ENCODE measurements at places on chromosomes 3 and 15.

- no peak for DNase-seq
Observed at GRCh38 chr3:16944356-16944755, 59.6 kb downstream of the PLCL2 start.

DNA sequence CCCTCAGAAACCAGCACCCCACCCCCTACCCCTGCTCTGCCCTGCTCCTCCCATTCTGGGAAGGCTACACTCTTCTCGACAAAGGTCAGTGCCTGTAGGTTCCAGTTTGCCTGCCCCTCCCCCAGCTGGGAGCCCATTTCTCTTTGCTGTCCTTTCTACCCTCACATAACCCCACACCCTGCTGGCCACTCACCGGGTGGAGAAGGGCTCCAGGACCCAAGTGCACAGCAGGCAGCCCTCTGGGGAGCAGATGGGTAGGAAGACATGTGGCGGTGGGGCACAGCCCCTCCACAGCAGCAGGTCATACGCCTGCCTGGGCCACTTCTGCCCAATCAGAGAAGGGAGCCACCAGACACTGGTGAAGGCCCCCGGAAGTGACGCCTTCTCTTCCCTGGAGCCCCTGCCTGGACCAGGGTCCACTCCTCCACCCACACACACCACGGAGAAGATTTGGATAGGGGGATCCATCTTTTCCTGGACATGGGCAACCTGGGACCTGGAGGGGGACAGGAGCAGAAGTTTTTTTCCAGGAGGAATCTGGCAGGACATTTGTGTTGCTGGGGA, at the start of gene THPO:
Gene THPO, minus strand, starts transcription at position 326 of the 564 bp plus-strand sequence. CDS start 1,948 bp downstream, outside the sequence.
- no peak for DNase-seq

GRCh38 chr3:36165509-36166290, 214.6 kb upstream of the STAC start:
- no peak for DNase-seq

DNA sequence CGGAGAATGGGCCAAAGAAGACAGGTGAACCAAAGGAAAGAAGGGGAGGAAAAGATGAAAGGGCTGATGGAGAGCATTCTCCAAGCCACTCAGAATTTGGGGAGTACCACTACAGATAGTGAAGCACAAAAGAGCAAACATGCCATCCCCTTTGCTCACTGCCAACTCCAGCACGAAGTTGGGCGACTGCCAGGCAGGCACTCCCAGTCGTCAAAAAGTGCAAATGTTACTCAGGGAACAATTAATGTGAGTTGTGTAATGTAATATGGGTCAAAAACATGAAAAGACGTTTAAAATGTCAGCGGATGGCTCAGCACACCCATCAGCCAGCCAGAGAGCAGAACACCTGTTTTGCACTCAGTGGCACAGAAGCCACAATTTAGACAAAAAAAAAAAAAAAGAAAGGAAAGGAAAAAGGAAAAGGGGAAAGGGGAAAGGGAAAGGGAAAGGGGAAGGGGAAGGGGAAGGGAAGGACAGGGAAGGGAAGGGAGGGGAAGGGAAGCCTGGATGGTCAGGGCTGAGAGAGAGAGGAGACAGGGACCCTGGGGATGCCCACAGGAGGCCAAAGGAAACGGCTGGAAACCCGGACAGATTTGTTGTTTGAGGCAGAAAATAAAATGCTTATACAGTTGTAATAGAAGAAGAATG, 82.7 kb downstream of the COL8A1 start:
- no peak for DNase-seq

DNA sequence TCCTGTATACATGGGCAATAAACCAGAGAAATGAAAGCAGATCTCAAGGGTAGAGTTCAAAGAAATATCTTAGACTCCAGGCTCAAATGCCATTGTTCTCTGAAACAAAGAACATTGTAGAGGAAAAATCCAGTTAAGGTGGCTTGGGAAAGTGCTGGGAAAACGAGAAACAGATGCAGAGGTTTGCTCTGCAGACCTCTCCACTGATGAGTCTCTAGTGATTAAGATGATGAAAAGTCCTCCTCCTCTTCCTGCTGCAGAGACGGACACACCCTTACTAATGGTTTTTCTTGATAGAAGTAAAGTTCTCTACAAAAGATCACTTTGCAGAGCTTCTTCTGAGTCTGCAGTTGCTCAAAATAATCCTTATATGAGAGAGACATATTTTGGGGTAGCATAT, 264.7 kb downstream of the GABRG3 start:
- no peak for DNase-seq
